ENCODE measurements at places on chromosomes 16 and 17.

GRCh38 chr17:50219939-50220465 is 18.6 kb upstream of the COL1A1 start:
- no peak for DNase-seq

GRCh38 chr17:77374170-77374936 is 233.6 kb downstream of the SEC14L1 start:
- peak; percentile 58 for DNase-seq

- no peak for DNase-seq
Measured at GRCh38 chr16:71216714-71217113, 13.8 kb downstream of the HYDIN start.

DNA sequence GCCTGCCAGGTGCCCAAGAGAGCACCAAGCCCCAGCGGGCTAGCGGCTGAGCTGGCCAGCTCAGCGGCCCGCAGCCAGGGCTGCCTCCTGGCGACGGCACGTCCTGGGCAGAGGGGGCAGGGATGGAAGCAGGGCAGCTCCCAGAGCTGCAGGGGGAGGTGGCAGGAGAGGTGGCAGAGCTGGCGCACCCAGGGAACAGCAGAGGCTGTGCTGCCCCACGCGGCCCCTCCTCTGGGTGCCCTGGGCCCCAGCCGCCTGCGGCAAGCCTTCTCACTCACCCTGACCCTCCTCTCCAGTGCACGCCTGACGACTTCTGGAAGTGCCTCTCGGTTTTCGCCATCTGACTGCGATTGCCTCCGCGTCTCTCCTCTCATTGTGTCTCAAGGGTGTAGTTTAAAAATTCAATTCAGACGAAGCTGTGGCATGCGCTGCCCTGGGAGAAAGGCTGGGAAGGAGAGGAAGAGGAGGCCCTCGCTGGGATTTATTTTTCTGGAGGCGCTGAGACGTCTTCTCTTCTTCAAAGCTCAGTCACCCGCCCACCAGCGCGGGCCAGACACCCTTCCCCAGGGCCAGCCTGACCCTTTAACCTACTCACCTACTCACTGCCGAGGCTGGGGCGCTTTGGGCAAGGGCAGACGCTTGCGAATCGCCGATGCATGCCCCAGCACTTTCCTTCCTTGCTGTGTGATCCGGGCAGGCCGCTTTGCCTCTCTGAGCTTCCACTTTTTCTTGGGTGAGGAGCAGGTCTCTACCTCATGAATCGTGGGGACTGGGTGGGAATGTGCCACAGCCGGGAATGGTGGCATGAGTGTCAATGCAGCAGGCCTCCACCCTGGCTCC is 24.9 kb downstream of the GSE1 start:
- no peak for DNase-seq

- no peak for DNase-seq
Measured at GRCh38 chr17:49288388-49288787, 57.8 kb upstream of the PHOSPHO1 start.

DNA sequence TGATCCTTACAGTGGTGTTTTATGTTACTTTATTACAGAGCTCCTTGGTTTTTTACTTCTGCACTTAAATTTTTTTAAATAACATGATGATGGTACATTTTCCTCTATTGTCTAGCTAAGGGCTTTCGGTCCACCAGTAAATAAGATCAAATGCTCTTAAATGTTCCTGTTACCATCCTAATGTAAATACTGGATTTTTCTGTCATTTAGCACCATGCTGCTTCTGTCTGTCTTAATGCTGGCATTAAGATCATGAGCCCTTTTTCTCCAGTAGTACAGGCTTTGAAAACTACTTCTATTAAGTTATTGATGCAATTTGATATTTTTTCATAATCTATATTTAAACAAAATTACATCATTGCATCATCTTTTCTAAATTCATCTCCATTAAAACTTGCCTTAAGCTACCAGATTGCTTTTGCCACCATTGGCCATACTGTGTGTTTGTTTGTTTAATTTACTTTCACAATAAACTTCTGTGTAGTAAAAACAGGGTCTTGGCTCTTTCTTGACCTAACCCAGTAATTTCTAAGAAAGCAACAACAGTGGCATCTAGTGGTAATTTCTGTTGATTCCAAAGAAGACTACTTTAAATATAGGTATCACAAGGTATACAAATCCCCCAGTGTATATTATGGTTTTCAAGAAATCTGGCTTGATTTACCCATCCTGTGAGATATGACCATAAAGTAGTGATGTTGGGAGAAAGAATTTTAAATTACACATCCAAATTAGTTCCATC is 9.0 kb upstream of the PHAF1 start:
- DNase-seq: no peak

DNA sequence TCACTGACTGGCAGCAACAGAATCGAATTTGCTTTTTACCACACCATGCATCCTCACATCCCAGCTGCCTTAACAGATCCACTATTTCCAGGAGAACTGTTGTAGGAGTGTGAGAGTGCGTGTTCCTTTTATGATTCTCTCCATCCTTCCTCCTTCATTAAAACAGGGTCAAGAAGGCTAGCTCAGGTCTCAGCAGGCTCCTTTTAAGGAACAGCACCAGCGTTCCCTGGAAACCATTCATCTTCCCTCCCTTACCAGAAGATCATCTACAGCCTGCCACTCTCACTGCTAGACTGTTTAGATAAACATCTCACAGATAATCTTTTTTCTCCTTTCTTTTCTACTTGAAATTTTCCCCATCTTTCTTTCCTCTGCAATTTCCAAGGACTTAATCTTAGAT is 1531.9 kb upstream of the CDH8 start:
- DNase-seq: no peak

DNA sequence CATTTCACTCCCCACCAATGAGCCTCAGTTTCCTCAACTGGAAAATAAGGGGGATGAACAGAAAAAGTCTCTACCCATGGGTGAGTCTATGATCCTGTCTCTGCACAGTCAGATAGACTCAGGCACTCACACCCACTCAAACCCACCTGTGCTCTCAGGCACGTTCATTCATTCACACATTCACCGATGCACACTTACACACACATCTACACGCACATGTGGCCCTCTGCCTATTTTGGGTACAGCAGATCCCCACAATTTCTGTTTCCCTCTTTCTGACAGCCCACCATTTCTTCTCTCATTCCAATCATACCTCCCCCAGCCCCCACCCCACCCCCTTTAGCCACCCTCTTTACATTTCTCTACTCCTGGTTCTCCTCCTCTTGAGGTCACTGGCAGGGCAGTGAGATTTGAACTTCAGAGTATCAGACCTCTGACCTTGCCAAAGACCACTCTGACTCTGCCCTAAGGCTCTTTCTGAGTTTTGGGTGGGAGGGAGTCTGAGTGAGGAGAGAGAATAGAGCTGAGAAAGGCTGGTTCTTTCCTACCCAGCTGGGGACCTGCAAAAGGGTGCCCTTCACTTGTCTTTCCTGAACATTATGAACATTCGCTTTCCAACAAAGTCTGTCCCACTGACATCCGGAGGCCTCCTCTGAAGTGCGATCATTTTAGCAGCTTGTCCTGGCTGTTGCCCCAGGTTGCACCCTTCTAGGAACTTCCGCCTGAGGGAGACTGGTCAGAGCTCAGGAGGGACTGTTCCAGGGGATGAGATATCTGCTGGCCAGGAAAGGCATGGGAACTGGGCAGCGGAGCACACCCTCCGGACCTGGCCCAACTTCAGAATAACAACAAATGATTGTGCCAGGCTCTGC is 10.1 kb upstream of the COL1A1 start:
- no peak for DNase-seq

DNA sequence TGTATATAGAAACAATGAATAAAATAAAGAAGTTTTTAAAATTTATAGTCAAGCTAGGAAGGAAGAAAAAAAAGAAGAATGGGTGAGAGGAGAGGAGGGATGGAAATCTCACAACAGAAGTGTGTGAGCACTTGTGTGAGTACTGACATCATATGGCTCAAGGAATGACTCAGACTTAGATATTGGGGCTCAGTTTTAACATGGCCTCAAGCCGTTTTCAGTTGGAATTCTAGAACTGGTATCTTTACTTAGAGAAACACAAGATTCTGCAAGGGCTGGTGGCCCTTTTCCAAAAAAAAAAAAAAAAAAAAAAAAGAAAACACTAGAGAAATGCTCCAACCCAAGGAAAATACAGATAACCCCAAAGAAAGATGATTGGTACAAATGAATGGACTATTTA is 55.1 kb downstream of the STXBP4 start:
- DNase-seq: no peak

DNA sequence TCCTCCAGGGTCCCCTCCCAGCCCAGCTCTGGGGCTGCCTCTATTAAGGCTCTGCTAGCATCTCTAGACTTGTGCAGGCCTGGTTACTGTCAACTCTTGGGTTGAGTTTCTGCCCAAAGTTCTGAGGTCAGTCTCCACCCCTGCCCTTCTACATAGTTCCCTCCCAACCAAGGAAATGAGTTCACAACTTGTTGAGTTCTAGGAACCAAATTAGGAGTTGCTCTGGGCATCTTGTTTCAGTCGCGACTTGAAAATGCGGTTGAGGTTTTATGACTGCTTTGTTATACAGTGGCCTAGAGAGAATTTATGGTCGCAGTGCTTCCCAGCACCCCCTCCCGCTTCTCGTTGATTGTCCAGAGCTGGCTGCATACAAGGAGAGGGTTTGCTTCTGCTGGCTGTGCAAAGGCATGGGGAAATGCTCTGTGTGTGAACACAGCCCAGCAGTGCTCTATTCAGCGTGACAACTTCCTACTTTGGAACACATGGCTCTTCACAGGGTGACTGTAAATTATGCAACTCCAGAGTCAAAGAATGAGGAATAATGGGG is 20.2 kb downstream of the GNAO1 start:
- DNase-seq: no peak

GRCh38 chr17:61368832-61369450 is 30.7 kb upstream of the TBX2 start:
- no peak for DNase-seq

GRCh38 chr16:67963292-67963661 is 5.2 kb downstream of the SLC12A4 start:
- DNase-seq: no peak

DNA sequence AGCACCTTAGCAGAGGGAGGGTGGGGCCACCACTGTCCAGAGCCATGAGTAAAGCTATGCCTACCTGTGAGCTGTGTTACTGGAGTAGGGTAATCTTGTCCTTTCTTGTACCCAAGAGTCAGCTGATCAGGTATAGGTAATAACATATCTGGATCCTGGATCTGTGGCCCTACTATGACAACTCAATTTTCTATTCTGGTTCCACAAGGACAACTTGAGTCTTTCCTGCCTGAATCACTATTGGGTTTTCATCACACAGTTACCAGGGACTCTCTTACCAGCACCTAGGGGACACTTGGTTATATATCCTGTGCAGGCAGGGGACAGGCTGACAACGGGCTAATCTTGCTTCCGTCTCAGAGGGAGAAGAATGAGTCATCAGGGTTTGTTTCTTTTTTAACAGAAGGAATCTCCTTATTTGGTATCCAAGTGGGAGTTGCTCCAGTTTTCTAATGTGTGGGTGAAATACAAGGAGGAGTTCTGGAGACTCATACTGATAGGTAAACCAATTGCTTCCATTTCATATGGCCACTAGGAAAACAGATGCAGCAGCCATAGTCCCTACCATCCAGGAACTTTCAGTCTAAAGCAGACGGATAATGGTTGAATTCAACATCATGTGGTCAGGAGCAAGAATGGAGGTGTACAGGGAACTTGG is 6.8 kb downstream of the ZNF267 start:
- DNase-seq: no peak

DNA sequence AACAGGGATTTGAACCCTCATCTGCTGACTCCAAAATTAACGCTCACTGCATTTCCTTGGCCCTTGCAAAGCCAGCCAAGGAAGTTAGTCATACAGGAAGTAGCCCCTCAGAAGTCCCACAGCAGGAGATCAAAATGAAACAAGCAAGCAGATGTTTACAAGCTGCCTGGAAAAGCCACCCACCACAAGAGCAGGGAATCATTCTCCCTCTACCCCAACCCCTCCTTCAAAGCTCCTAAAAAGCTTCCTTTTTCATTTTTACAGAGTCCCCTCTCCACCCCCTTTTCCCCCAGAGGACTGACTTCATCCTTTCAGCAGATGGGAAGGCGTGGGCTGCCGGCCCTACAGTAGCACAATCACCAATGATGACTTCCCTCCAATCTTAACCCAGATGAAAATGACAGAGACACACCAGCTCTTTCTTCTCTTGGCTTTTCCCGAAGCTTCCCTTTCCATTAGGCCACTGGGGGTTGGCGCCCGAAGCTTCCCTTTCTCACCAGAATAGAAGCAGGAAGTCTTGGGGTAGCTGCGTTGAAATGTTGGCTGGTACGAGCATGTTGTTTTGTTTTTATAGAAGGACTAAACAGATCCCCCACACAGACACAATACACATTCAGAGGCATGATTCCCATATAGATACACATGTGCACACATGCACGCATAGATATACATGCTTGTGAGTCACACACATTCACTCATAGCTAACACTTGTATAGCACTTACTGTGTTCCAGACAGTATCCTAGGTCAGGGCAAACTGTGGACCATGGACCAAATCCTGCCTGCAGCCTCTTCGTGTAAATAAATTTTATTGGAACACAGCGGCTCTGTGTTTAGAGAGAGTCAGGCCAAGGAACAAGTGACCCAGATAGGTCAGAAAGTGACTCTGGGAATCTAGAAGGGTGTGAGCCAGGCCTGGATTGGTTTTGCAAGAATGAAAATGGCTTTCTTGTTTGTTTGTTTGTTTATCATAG is 17.4 kb downstream of the ITPRIPL2 start:
- peak; percentile 62 for DNase-seq

DNA sequence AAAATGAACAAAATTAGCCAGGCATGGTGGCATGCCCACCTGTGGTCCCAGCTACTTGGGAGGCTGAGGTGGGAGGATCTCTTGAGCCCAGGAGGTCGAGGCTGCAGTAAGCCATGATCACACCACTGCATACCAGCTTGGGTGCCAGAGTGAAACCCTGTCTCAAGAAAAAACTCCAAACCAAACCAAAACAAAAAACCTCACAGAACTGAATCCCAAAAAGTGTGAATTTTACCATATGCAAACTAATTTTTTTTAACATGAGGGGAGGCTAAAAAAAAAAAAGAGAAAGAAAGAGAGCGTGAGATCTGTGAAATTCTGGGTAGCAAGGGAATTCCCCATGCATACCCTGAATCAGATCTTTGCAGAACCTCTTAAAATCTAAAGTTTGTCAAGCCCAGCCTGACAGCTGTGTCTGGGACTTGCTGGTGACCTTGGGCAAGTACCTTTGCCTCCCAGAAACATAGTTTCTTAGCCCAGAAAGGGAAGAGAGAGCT is 17.1 kb upstream of the CDH1 start:
- DNase-seq: no peak

DNA sequence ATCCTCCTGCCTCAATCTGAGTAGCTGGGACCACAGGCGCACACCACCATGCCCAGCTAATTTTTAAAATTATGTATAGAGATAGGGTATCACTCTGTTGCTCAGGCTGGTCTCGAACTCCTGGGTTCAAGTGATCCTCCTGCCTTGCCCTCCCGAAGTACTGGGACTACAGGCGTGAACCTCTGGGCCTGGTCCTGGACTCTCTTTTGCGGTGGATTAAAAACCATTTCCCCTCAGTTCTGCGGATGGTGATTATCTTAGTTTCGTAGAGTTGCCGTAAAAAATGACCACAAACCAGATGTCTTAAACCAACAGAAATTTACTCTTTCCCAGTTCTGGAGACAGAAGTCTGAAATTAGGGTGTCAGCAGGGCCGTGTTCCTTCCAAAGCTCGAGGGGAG is 28.8 kb downstream of the MGAT5B start:
- no peak for DNase-seq

- DNase-seq: no peak
Measured at GRCh38 chr17:16122697-16123434, 92.5 kb downstream of the NCOR1 start.

- DNase-seq: no peak
Measured at GRCh38 chr16:66495440-66495839, 54.5 kb downstream of the TK2 start.
